ENCODE measurements at places on chromosomes 3 and 15.

DNA sequence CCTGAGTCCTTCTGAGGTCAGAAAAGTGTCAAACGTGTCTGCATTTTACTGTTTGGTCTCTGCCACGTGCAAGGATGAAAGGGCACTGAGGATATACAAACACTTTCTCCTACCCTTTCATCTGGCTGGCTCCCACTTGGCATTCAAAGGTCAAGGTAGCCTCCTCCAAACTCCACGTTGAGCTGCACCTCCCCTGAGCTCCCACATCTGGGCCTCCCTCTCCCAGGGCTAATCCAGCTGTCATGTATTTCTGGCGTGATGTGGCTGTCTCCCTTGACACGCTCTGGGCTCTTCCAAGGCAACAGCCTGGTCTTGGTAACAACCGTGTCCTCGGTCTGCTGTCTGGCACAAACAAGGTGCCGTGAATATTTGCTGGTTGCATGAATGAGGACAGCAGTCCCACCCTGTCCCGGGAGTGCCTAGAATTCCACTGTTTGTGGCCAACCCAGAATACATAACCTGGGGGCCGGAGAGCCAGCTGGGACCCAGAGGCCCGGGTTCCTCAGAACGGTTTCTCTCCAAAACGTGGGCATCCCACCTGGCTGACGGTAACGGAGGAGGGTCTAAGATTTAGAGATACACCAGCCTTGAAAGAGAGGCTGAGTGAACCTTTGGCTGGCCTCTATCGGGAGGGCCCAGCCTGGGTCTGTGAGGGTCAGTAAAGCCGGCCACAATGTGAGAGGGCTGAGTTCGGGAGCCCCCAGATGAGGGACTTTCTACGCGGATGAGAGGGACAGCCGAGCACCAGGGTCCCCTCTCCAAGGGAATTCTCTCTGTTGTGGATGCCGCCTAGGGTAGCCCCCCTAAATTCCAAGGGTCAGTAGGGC lies 767 bp downstream of the GLT8D1 start:
- DNase-seq = peak; percentile 64

DNA sequence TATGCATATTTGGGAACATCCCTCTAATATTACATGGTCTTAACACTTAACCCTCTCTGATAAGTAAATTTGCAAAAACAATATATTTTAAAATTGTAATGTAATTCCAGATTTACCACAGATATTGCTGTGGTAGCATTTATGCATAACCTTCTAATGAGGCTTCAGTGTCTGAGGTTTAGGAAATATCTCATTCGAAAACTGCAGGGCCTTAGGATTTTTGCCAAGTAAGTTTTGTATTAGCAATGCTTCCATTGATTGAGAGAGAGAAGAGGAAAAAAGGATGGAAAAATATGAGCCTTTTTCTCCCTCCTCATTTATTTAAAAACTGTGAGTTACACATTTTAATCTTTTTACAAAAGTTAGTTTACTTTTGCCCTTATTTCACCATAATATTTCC lies 294.6 kb downstream of the EPHA3 start:
- DNase-seq = no peak

GRCh38 chr15:34984889-34985630 lies 3.0 kb downstream of the ZNF770 start:
- no peak for DNase-seq

DNA sequence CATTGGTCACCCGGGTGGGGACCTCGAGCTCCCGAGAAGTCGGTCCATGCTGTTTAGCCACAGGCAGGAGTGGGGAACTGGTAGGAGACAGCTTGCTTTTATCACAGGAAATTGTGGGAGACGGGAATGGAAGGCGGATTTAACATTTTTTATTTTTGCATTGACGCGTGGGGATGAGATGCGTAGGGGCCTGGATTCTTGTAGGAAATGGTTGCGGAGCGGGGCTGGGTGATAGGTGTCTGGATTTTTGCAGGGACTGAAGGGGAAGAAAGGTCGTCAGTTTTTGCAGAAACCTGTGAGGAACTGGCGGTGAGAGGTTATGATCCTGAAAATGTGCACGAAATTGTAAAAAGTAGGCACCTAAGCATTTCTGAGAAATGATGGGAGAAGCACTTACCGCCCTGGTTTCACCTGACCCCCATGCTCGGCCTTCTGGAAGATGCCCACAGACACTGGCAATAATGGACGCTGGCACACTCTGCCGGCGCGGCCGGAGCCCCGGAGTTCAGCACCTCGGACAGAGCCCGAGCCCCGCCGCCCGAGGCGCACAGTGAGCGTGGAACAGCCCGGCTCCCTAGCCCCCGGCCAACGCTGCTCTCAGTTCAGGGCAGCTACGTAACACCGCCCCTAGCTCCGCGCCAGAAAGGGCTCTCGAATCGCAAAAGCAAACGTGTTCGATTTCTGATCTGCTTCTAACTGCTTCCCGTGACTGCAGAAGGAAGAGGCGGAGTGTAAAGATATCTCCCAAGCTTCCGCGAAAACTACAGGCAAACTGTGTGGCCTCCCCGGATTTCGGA lies 928 bp downstream of the ANKRD34C start:
- DNase-seq = peak; percentile 83

GRCh38 chr3:133213937-133214336 lies 175.7 kb downstream of the TMEM108 start:
- DNase-seq = no peak

- DNase-seq = no peak
These were observed 8.0 kb downstream of the GCSAM start for GRCh38 chr3:112124907-112125607.

- no peak for DNase-seq
These were observed 9.1 kb downstream of the MRPS11 start for GRCh38 chr15:88476635-88477060.

- DNase-seq = no peak
These were observed 97.7 kb upstream of the PHLDB2 start for GRCh38 chr3:111761309-111761795.

- DNase-seq = peak; percentile 88
These were observed 148.2 kb downstream of the ADAMTS9 start for GRCh38 chr3:64539451-64540196.

DNA sequence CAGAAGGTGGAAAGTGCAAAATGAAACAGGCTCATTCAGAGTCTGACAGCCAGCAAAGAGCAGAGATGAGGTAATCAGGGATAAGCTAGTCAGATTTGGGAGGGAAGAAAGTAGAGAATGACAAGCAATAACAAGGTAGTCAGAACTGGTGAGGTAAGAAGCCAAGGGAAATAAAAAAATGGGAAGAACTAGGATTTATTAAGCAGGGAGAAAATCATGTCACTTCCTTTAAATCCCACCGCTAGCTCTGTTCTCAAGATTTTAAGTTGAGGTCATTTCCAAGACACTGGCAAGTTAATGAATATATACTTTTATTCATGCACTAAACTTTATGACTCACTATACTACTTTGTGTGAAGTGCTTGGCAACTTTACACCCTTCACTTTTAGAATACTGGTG lies 1106.8 kb downstream of the IGSF11 start:
- DNase-seq = no peak

DNA sequence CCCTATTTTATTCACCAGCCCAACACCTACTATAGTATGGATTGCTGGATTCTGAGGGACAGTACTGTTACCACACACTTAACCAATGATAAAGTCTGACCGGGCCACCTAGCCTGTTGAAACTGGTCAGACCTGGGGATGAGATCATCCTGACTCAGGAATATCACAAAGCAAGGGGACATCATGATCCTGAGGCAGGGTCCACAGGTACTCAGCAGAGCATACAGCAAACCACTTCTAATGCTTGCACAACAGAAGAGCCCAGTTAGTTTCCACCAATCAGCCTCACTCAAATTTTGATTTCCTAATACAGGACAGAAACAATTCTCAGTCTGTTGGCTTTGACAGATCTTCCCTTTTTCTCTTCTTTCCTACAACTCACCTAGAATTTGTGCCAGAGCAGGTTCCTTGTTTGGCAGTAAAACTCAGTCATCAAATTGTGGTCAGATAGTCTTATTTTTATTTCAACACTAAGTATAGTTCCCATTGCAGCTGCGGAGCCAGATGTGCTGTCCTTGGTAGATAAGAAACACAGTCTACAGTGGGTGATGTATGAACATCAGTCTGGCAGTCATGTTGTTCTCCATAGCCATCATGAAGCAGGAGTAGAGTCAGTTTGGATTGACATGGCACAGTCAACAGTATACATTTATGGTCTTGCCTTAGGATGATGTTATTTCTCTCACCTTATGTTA lies 90.1 kb upstream of the PRR23C start:
- DNase-seq = no peak

- DNase-seq = no peak
These were observed 90.5 kb upstream of the DGKG start for GRCh38 chr3:186452517-186452916.

DNA sequence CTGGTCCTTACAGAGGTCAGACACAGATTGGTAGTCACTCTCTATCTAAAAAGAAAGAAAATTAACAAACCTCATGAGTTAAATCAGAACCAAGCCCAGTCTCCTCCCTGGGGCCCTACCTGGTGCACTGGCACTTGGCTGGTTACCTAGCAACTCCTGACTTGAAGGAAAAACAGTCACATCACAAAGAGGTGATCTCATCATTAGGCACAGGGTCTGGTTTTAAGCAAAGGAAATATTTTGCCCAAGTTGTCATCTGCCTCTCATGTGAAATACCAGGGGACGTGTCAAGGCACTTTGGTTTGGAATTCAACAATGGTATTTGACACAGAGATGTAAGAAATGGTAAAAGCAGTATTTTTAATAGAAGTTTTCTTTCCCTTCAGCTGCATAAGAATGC lies 47.7 kb upstream of the FMN1 start:
- no peak for DNase-seq

GRCh38 chr15:88331291-88331690 lies 74.8 kb upstream of the NTRK3 start:
- DNase-seq = no peak

- no peak for DNase-seq
These were observed 17.0 kb downstream of the ILDR1 start for GRCh38 chr3:122004991-122005565.

GRCh38 chr3:136893848-136894443 lies 31.9 kb downstream of the NCK1 start:
- DNase-seq = no peak

- no peak for DNase-seq
These were observed 25.7 kb downstream of the ZDHHC3 start for GRCh38 chr3:44950275-44950734.

DNA sequence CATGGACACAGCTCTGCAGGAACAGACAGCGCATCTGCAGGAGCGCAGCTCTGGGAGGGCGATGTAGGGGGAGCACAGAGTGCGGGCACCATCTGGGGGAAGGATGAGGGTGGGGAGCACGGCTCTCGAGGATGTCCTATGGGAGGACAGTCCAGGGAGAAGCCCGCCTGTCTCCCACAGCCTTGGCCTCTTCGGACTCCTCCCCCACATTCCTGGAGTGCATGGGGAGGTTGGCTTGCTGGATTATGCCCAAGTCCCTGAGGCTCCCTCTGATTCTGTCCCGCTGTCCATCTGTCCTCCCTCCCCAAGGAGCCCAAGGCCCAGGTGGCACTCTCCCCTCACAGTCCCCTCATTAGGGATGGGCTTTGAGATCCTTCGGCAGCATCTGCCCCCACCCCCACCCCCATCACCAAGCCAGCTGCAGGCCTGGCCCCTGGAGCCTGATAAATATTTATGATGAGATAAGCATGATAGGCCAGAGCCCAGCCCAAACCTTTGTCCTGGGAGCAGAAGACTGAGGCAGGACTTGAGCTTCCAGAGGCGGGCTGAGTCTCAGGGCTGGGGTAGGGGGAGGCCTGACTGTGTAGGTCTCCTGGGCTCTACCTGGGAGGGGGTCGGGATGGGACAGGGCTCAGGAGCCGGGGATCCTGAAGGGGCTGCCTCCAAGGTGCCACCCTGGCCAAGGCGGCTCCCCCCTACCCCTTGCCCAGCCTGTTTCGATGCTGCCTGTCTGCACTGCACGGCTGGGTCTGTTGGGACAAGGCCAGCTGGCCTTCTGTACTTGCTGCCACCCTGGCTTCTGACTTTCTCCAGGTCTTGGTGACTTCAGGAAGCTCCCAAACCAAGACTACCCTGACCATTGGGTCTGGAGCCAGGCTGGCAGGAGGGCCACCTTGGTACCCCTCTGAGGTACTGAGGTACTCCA lies 28.6 kb upstream of the SEMA3F start:
- DNase-seq = peak; percentile 46

- DNase-seq = no peak
These were observed 245.1 kb downstream of the ADAMTS17 start for GRCh38 chr15:100096700-100097099.

- peak; percentile 45 for DNase-seq
These were observed 8.4 kb upstream of the FOXB1 start for GRCh38 chr15:59995568-59996297.

DNA sequence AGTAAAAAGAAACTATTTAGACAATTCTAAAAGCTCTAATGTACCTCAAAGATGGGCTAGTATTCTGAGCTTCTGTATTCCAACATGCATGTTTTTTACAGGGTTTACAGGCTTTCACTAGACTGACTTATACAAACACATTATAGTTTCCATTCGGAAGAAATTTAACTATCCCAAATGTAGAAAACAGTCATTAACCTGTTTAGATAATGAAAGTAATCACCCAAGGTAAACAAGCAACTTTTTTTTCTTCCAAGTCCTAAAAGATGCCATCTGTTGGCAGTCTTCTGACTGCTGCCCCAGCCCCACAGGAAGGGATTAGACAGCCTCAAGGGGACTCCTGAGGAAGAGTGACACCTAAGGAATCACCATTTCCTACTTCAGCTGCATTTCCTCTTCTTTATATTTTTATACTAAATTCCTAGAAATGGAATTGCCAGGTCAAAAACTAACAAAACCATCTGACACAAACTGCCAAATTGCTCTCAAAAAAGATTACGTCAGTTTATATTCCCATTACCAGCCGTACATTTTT lies 25.5 kb downstream of the SIN3A start:
- no peak for DNase-seq

DNA sequence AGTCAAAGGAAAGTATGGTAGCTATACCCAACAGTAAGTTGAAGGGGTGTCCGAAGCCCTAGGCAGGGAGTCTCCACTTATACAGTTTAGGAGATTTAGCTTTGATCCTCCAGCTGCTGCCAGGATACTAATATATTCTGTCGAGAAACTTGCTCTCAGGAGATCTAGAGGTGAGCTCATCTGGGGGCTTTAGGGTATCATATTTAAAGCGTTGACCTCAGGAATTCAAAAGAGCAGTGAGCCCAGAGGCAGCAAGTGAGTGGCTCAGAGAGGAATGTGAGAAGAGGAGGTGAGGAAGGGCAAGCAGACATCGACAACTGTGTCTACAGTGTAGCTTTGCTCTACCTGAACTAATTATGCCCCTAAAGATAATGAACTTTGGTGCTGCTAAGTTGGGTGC lies 245.1 kb upstream of the LRTM1 start:
- no peak for DNase-seq

- no peak for DNase-seq
These were observed 40.5 kb downstream of the HES1 start for GRCh38 chr3:194176274-194176991.

DNA sequence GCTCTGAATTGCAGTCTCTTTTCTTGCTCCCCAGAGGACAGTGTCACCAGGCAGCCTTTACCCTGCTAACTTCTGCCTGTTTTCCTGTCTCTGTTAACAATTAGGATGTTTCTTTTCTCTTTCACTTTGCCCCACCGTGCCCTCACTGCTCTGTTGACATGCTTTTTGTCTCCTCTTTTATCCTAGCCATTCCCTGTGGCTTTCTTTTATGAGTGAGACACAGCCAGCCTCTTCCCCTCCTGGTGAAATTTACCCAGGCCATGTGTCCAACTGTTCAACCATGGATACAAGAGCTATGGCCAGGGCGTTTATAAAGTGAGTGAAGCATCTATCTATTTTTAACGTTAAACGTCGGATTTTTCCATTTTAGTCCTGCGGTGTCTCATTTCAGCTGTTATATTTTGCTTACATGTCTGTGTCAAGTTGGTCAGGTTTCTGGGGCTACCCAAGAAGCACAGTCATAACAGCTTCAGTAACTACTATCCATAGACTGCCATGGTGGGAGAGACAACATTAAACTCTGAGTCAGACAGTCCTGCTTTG lies 443.2 kb upstream of the AZI2 start:
- DNase-seq = no peak

All from right forelimb (tissue), 1 donor.